Activated naive CD4-positive, alpha-beta T cell treated with anti-CD3 and anti-CD28 coated beads for 36 hours (primary cell): ENCODE measurements at places on chromosomes 1 and 21. TPM values are rescaled to one million over a fixed set of nuclear protein-coding genes. Genes with fewer than 3 reads are reported as not detected.

LCE1C gene
- total RNA-seq: not detected

CFHR2 gene
- total RNA-seq: not detected

SLC22A15 gene
- 0.12 TPM for total RNA-seq

DNA sequence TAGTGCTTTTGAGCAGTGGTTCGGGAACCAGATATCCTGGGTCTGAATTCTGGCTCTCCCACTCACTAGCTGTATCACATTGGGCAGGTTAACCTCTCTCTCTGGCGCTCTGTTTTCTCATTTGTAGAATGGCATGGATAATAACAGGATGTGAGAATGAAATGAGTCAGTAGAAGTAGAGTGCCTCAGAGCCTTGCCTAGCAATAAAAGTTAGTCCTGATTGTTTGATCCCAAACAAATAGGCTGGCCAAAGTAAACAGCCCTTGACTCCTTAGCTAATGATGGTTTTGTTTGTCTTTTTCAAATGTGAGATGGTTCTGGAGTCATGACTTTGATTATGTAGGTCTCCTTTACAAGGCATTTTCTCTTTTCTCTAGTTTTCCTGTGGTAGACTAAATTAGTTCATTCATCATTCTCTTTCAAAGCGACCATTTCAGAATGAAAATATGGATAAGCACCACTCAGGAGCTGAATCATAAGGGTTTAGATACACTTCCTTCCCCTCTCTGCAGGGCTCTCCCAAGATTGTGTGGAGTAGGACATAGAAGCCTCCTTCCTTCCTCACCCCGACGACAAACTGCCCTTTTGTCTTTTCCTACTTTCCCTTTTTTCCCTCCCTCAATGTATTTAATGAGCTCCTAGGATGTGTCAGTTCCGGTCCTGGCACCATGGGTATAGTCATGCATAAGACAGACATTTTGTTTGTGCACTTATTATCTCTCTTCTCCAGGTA lies 23.1 kb downstream of the KIAA0040 start:
- peaks cover 44% of the 10 kb centered on the region for H3K4me1 ChIP-seq
- no peak overlapping the region for H3K27ac ChIP-seq
- no peak for DNase-seq
- H3K4me3 ChIP-seq: no peak overlapping the region
- peaks cover 16% of the 10 kb centered on the region for H3K36me3 ChIP-seq

DNA sequence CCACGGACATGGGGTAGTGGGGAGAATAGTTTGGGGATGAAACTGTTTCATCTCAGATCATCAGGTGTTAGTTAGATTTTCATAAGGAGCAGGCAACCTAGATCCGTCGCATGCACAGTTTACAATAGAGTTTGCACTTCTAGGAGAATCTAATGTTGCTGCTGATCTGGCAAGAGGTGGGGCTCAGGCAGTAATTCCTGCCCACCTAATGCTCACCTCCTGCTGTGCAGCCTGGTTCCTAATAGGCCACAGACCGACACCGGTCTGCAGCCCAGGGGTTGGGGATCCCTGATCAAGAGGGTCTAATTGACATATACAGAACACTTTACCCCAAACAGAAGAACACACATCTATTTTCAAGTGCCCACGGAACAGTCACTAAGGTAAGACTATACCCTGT lies 275.1 kb downstream of the PTPRU start:
- H3K4me1 ChIP-seq: no peaks in the 10 kb centered on the region
- no peaks in the 10 kb centered on the region for H3K36me3 ChIP-seq

- no peak for DNase-seq
- peaks cover 94% of the 10 kb centered on the region for H3K4me1 ChIP-seq
- no peak overlapping the region for H3K4me3 ChIP-seq
- H3K27ac ChIP-seq: no peak overlapping the region
- peaks cover 17% of the 10 kb centered on the region for H3K36me3 ChIP-seq
Measured at GRCh38 chr21:42231756-42232155, 12.8 kb downstream of the ABCG1 start.
